ENCODE measurements at places on chromosomes 4 and X.

DNA sequence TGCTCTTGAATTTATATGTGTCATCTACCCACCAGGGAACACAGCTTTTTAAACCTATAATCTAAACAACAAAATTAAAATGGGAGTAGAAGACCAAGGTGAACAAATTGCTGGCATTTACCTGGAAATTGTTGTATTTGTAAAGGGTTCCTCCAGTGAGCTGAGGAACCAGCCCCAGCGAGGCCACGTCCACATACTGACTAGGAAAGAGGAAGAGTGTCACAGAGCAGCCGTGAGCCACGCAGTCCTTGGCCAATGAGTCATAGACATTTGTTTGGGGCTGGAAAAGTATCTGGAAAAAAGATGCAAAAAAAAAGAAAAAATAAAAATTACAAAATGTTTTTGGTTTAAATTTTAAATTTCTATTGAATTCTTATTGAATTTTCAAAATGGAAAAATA lies 58.7 kb downstream of the METTL14 start:
- DNase-seq = no peak

- DNase-seq = no peak
Measured at GRCh38 chr4:173254646-173255045, 79.5 kb downstream of the HMGB2 start.

GRCh38 chr4:150289881-150290280 lies 211.6 kb downstream of the DCLK2 start:
- no peak for DNase-seq

DNA sequence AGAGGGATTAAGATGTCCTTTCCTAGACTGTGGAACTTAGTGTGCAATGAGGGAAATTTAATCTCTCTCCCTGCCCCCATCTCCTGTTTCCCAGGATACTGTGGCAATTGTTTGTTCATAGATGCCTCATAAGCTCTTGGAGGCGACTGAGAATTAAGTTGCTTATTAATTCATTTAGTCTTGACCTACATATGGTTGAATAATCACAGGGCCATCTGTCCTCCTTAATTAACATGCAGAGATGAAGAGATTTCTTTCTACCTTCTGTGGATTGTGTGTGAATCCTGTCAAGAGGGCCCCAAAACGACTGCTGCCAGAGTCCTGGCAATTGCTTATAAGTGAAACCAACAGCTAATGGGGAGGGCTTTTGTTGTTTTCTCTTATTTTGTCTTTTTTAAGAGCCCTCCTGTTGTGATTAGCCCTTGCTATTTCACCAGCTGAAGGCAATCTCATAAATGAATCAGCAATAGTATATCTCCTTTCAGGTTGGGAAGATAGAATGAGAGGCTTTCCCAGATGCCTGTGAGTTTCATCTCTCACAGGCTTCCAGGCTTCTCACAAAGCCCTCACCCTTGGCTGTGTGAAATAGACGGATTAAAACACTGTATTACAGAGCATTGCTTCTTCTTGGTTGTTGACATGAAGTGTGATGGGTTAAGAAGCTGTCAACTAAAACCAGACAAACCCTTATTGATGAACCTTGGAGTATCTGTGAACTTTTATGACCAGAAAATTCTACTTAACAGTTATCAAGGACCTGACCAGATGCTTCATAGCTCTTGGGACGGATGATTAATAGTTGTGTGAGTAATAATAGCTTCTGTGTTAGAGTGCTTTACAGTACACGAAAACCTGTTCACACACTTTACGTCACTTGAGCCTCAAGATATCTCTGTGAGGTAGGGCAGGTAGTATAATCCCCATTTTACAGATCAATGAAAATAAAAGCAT lies 58.5 kb downstream of the PGRMC2 start:
- DNase-seq = no peak

DNA sequence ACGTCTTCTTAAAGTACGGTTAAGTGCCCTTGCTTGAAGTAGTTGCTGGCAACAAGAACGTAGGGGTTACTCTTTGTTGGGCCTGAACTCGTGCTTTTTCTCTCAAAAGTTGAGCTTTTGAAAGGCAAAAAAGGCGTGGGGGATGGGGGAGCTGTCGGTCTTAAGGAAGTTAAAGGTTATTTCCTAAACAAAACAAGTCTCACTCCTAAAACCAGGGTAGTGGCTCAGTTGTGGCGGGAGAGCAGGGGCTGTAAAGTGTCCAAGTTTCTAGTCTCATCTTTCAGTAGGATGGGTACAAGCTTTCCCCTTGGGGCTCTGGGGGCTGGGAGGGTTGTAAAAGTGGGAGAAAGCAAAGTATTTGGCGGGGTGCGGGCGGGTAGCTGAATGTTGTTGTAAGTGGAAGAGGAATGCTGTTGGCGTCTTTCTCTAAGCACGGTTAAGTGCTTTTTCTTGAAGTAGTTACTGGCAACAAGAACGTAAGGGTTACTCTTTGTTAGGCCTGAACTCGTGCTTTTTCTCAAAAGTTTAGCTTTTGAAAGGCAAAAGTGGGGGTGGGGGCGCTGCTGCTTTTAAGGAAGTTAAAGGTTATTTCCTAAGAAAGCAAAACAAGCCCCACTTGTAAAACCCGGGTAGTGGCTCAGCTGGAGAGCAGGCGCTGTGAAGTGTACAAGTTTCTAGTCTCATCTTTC lies 904 bp upstream of the WDR1 start:
- DNase-seq = no peak

DNA sequence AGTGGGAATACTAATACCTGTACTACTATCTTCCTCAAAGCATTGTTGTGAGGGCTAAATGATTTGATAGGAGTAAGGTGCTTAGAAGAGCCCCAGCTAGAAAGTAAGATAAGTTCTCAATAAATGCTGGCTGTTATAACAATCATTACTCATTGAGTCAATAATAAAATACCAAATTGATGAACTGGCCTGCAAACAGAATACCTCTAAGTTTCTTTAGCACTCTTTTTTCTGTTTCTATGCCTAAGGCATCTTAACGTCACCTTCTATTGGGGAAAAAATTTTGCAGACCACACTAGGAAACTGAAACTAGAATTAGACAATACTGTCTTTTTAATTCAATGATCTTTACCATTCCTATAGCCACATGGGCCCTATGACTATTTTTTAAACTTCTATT lies 1.2 kb downstream of the CLTRN start:
- DNase-seq = no peak

GRCh38 chr4:77921701-77922100 lies 59.1 kb downstream of the MRPL1 start:
- DNase-seq = no peak

Data from suprapubic skin (tissue), 4 donors.